ENCODE measurements at places on chromosomes 16 and 17.

GRCh38 chr16:316741-317464 lies 33.9 kb downstream of the PDIA2 start:
- no peak for DNase-seq

DNA sequence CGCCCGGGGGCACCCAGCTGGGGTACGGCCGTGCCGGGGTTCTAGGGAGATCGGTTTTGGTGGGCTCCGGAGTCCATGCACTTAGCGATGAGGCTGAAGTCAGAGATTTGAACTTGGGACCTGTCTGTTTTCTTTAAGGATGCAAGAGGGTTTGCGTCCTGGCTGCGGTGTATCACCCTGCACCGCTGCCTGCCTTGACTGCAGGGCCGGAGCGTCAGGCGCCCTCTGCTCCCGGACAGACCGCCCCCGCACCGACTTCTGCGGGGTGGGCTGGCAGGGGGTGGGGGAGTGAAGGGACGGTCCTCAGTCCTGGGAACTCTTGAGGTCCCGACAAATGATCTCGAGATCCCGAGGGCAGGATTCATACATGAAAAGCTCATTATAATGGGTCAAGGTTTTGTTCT lies 701 bp downstream of the PDP2 start:
- no peak for DNase-seq

DNA sequence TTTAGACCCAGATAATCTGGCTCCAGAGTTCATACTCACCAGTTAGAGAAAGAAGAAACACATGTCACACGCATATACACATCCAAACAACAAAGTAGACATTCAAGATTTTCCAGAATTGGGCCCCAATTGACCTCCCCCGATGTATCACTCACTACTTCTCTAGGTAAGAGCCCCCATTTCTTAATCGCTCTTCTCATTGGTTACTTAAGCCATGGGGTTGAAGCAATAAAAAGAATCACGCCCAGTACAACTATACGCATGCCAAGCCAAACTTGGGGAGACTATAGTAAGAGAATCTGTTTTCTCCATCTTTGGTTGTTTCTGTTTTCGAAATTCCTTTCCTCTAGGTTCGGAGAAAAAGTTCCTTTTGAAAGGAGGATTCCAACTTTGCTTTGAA lies 565 bp downstream of the DDX52 start:
- DNase-seq = no peak

DNA sequence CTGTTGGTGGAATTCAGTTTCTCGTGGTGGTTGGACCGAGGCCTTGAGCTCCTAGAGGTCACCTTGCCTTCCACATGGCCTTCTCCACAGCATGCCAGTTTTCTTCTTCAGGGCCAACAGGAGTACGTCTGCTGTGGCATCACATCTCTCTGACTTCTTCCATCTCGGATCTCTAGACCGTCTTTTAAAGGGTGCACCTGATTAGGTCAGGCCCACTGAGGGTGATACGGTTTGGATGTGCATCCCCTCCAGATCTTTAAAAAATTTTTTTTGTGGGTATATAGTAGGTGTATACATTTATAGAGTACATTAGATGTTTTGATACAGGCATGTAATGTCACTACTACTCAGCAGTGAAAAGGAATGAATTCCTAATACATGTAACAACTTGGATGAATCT lies 58.3 kb upstream of the BRD7 start:
- no peak for DNase-seq

DNA sequence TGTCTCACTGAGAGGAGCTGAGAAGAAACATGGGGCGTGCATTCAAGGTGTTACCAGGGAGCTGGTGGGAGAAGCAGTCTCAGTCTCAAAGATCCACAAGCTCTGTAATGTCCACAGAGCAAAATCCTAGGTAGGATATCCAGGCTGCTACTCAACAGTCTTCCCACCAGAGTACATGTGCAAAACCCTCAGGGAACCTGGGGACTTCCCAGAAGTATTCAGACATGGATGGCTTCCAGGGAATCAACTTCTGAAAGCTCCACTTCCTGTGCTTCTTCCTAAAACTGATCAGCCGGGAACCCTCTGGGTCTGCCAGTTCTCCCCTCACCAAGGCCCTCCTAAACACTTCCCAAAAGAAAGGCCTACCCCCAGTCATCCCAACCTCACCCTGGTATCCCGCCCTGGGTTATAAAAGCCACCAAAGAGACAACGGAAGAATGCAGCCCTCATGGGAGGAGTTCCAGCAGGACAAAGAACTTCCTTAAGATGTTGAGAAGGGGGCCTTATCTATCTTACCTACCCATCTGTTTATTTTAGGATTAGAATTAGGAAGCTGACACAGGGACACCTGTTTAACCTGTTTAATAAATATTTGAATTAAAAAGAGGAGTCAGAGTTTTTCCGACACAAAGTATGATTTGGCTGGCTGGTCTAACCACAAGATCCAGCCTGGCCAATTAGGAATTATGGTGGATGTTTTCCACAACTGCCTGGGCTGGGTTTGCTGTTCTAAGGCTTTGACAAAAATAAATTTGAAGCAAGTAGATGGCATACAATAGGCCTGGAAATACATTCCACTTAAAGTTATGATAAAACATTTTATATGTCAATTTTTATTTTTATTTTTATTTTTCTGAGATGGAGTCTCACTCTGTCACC lies 37.0 kb downstream of the CUEDC1 start:
- DNase-seq = no peak

DNA sequence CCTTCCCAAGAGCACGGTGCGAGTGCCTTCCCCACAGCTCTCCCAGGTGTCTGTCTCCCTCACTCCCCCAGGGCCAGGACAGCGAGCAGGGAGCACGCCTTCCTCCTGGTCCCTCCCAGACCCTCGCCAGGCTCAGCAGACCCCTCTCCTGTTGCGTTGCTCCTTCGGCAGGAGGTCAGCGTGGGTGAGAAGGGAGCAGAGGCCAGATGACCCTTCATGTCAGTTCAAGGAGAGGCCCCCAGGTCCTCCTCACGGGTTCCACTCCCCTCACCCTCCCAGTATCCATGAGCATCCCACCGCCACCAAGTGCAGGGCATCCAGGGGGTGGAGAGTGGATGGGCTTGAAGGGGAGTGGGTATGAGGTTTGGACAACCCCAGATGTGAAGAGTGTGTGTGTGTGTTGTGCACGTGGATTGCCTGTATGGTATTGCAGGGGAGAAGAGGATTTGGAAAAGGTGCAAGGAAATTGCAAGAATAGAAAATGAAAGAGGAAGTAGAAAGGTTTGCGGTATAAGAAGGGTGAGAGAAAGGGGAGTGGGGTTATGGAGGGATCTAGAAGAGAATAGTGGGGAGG lies 17.7 kb downstream of the SGCA start:
- no peak for DNase-seq

DNA sequence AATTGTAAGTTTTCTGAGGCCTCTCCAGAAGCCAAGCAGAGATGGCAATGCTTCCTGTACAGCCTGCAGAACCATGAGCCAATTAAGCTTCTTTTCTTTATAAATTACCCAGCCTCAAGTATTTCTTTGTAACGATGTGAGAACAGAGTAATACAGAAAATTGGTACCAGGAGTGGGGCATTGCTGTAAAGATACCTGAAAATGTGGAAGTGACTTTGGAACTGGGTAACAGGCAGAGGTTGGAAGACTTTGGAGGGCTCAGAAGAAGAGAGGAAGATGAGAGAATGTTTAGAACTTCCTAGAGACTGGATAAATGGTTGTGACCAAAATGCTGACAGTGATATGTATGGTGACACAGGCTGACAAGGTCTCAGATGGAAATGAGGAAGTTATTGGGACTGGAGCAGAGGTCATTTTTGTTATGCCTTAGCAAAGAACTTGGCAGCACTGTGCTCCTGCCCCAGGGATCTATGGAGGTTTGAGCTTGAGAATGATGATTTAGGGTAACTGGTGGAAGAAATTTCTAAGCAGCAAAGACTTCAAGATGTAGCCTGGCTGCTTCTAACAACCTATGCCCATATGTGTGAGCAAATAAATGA lies 23.1 kb downstream of the PRDM7 start:
- DNase-seq = no peak

- no peak for DNase-seq
Observed at GRCh38 chr16:2963723-2964474, at the start of gene KREMEN2. Gene KREMEN2 (plus strand): TSS chr16:2964275. CDS start chr16:2964521, 246 bp downstream.

DNA sequence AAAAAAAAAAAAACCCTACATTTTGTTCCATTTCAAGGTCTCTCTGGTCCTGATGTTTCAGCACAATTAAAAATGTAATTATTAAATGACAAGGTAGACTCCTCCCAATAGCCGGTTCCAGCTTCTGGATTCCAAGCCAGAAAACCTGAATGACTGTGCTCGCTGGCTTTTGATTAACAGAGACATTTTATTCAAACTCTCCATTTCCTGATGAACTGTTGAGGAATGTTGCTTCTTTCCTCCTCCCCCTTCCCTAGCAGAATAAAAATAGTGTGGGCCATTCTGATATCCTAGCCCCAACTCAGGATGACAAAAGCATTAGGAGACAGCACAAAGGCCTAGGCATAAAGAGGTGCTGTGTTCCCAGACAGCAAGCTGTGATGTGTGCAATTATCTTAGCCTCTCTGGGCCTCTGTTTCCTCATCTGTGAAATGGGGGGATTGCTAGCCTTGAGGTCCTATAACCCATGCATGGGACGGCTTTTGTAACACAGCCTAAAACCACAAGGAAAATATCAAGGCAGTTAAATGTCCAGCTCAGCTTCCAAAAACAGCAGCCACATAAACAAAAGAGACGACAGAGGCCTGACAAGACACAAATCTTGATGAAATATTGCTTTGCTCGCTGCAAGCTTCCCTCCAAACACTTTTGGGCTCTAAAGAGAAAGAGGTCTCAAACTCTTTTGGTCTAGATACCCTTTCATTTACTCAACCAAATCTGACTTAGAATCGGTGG lies 127.2 kb upstream of the RCVRN start:
- DNase-seq = no peak

GRCh38 chr16:4525069-4525468 lies 13.5 kb downstream of the CDIP1 start:
- DNase-seq = no peak

DNA sequence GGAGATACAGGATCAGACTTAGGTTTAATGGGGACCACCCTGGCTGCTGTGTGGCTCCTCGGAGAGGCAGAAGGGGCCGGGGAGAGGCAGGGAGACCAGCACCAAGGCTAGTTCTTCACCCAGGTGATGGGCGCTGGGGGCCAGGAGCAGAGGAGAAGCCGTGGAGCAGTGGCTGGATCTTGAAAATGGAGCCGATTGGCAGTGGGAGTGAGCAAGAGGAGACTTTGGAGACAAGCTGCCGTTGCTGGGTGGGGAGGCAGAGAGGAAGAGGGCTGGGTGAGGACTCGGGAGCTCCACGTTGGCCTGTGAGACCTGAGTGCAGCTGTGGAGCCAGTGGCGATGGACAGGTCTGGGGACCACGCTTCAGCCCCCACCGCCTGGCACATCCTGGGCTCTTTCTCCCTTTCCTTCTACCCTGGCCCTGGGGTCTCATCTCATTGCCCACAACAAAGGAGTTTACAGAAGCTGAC lies 9.0 kb downstream of the RAB11FIP4 start:
- DNase-seq = no peak

DNA sequence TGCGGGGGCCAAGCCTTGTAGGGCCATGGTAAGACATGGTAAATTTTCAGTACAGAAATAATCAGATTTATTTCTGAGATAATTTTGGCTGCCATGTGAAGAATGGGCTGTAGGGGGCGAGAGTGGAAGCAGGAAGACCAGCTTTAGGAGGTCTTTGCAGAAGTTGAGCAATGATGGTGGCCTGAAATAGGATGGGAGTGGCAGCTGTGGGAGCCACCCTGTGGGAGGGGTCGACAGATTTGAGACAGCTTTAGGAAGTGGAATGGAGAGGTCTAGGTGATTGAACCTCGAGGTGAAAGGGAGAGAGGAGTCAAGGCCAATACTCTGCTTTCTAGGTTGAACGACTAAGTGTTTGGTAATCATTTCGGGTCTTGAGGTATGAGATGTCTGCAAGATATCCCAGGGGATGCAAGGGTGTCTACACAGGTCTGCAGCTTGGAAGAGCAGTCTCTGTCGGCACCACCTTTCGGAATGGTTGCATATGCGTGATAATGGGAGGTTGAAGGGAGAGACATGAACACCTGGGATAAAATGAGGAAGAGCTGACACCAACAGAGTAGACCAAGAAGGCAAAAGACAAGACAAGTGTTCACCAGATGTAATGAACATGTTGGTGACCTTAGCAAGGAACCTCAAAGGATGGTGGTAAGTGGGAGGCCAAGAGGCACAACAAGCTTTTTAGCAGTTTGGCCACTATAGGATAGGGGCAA lies 4.2 kb upstream of the ATXN7L3 start:
- DNase-seq = no peak

DNA sequence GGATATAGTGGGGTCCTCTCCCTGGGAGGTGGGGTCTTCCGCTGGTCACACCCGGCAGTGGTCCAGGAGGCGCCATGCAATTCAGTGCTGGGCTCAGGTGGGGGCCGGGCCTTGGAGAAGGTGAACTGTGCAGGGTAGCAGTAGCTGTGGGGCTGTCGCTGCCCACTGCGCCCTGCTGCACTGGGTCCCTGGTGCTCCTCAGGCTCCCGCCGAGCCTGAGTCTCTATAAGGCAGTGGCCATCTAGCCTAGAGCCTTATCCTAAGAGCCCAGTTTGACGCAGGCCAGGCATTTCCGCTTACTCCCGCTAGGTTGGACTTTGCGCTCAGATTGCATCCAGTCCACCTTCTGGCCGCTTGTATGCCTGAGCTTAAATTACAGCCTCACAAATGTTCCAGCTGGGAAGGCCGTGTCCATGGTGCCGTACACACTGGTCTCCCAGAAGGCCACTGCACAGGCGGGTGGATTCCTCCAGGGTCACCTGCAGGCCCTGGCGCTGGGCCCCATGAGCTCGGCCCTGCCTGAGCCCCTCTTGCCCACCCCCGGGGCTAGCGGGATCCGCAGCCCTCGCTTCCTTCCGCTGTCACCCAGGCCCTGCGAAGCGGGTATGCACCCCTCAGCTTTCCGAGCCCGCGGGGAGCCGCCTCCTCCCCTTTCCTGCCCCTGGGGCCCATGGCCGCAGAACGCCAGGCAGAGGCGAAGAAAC lies 1762.2 kb downstream of the TP53TG3F start:
- DNase-seq = no peak

GRCh38 chr17:81403671-81404534 lies 8.6 kb downstream of the BAHCC1 start:
- DNase-seq = no peak

DNA sequence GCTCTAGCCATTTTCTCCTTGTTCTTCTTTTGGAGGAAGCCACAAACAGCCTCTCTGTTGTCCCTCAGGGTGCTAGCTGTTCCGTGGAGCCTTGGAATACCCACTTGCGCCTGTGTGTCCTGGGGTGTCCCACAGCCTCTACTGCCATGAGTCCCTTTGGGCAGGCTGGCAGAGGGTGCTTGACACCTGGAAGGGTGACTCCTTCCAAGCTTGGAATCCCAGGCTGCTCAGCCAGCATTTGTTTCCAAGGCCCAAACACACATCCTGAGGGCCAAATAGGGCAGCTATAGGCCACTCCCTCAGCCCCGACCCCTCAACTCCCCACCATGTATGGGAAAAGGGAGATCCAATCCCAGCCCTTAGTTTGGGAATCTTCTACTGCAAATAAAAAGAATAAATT lies 14.9 kb downstream of the ZNHIT3 start:
- DNase-seq = no peak

DNA sequence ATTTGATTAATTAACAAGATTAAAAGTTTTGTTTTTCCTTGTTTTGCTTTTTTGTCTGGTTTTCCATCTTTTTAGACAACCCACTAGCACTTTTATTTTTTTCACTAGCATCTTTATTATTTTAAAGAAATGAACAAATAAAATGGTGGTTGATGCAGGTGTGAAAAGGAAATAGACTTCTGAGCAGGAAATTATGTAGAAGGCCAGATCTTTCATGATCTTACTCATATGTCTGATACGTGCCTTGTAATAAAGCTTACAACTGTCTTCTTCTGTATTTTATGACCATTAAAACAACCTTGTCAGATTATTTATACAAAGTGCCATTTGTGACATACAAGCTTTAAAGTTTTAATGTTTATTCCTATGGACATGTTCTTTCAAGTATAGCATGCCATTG lies 6.3 kb downstream of the SLFN12L start:
- no peak for DNase-seq
